ENCODE measurements at places on chromosomes 7 and 10. TPM values are rescaled to one million over a fixed set of nuclear protein-coding genes. Genes with fewer than 3 reads are reported as not detected.

The ZNF117 gene
- 90.1 TPM for polyA plus RNA-seq

The CASTOR2 gene
- polyA plus RNA-seq = 8.4 TPM

The NPC1L1 gene
- 2.3 TPM for polyA plus RNA-seq

The PKD1L1 gene
- polyA plus RNA-seq = 0.32 TPM

The LBX1 gene
- polyA plus RNA-seq = not detected

The ATRNL1 gene
- 27.8 TPM for polyA plus RNA-seq

DNA sequence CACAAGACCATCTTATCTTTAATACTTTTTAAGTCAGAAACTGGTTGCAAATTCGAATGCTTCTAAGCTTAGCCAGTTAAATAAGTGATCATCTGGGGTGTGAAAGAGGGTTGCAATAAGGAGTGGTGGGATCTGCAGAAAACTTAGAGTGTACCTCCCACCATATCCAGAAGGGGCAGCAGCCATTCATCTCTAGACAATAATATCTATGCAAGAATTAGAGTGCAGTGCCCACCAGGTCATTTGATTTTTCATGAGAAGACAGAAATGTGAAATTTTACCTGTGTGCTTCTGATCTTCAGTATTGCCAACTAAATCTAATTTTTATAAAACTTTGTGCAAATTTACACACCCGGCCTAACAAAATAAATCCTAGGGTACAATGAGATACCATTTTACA lies 127.2 kb upstream of the SP4 start:
- no peak for DNase-seq

- DNase-seq = no peak
Observed at GRCh38 chr7:29270594-29271318, 76.2 kb downstream of the CHN2 start.

DNA sequence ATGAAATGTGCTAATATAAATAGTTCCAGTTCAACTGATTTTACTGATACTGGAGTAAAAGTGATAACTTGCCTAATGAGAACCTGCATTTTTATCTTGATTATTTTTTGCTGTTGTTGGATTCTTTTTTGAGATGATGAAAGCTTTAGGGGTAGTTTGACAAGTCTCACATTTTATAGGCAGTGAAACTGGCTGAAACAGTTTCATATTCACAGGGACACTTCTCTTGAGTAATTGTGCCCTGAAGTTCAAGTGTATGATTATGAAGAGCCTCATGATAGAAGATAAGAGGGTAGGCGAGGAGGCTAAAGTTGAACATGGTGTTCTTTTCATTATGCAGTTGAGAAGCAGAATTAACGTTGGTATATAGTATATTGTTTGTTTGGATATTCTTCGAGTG lies 5.1 kb downstream of the AUTS2 start:
- no peak for DNase-seq

- DNase-seq = no peak
Observed at GRCh38 chr7:43113622-43114457, 1.4 kb downstream of the HECW1 start.

DNA sequence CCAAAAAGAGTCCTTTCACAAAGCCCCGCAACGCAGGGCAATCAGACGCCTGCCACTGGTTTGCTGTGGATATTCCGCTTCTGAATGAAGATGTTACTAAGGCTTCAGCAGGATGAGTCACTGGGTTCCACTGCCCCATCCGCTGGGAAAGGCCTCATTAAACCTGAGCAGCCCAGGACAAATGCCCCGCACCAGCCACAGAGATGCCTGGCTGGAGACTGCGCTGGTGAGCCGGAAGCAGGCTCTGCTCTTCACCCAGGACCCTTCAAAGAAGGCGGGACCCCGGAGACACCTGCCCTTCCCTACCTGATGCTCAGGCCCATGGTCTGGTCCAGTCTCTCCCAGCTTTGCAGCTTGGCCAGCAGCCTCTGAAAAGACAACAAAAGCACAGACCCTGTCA lies 19.8 kb downstream of the MAD1L1 start:
- no peak for DNase-seq

DNA sequence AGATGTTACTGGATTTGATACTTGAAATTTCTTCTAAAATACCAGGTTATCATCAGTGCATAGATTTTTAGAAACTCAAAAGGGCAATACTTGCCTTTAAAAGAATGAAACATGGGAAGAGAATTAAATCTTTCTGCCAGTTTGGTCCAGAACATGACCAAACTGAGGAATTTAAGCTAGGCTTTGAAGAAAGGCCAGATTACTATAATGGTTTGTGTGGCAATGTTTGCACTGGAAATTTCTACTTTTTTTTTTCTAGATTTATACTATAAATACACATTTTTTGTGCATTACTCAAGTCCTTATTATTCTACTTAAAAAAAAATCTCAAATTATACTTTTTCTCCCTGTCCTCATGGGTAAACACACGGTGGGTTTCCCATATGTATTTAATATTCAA lies 9.2 kb downstream of the MKX start:
- no peak for DNase-seq

Data from left kidney (tissue), 8 donors.